DMS79 treated with DMSO at 0.1 percent for 48 hours (cell line): ENCODE measurements at places on chromosomes 4 and X.

DNA sequence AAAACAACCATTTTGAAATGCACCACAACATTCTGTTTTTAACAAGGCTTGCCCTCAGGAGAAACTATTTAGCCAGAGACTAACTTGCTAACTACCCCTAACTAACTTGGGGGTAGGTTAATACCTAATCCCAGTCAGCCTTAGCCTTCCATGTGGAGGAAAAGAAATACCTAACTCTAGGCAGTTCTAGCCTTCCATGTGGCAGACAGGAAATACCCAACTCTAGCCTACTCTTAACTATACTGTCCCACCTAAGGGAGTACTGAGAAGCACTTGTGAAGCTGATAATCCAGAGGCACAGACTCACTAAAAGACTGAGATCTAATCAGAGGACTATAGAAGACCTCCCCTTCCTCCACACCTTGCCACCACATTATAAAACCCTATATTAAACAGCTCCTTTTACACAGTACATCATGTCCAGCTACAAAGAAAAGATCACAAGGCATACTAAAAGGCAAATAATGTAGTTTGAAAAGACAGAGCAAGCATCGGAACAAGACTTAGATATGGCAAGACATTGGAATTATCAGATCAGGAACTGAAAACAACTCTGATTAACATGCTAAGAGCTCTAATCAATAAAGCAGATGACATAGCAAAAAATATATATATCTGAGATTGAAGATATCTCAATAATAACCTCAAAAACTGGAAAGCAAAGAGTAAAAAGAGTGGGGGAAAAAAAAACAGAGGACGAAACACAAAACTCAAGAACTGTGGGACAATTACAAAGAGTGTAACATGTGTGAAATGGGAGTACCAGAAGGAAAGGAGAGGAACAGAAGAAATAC, 52.2 kb downstream of the FRYL start:
- no peak for DNase-seq

- DNase-seq, result peak; percentile 1
Measured at GRCh38 chrX:5976332-5976731, 252.3 kb downstream of the NLGN4X start.

DNA sequence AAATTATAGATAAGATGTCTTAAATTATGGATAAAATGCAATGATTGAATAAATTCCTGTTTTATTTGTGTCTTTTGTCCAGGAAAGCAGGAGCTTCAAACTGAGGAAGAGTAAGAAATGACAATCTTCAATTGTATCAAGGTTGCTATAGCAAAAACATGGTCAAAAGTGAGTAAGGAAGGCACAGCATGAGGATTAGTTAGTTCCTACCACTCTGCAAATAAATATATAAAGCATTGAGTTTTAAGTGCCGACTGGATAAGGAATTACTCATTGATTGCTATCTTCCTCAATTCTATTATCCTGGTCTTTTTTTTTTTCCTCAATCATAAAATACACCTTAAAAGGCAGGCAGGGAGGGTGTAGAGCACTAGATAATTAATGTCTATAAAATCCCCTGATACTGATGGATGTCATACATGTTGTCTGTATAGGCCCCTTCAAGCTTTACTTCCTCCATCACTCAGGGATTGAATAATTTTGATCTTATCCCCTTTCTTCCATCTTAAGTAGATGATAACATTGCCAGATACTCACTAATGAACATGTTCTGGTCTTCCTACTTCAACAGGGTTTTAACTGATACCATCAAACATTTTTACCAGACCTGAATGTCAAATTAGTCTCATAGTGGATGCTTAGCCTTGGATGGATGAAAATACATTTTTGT, 86.6 kb downstream of the MID1 start:
- no peak for DNase-seq

DNA sequence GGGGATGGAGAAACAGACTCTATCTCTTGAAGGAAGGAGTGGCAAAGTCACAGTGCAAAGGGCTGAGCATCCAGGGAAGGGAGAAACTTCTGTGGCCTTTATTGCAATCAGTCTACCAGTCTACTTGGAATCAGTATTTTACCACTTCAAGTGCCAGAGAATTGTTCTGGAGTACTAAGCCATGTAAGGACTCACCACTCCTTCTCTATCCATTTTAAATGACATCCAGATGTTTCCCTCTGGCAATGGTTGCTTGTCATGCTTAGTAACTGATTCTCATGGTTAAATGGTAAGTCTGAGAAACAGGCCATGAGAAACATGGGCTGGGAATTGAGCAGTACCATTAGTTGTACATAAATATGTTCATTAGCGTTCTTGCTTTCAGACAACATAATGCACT, 21.1 kb upstream of the SMIM10 start:
- DNase-seq, result no peak

DNA sequence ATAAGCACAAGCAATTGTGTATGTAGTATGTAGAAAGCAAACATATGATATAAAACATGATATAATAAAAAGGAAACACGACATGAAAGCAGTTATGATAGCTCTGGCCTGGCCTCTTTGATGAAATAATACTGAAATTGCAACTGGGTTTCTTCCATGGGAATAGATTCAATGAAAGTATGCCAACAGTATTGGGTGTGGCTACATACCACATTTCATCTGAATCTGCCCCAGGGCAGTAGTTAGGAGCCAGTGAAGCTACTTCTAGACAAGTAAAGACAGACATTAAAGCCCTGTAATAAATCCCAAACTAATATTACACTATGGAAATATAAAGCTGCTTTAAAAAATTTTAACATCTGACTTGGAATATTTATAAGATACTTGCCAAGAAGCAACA, 207.3 kb downstream of the FBXW7 start:
- no peak for DNase-seq
